ENCODE measurements at places on chromosomes 4 and X. TPM values are rescaled to one million over a fixed set of nuclear protein-coding genes. Genes with fewer than 3 reads are reported as not detected.
A peak's percentile ranks its signal among the peaks of the same experiment; 100 is the strongest.

GRCh38 chrX:134803551-134804183 lies 145.4 kb upstream of the PLAC1 start:
- DNase-seq, result no peak

Gene DCAF8L2
- not detected for total RNA-seq

Gene RBBP7
- total RNA-seq, result 81.5 TPM

GRCh38 chr4:28232376-28232775 lies 1371.7 kb downstream of the STIM2 start:
- no peak for DNase-seq

- no peak for DNase-seq
These were observed 405.3 kb downstream of the PPP4R3C start for GRCh38 chrX:27057883-27058282.

DNA sequence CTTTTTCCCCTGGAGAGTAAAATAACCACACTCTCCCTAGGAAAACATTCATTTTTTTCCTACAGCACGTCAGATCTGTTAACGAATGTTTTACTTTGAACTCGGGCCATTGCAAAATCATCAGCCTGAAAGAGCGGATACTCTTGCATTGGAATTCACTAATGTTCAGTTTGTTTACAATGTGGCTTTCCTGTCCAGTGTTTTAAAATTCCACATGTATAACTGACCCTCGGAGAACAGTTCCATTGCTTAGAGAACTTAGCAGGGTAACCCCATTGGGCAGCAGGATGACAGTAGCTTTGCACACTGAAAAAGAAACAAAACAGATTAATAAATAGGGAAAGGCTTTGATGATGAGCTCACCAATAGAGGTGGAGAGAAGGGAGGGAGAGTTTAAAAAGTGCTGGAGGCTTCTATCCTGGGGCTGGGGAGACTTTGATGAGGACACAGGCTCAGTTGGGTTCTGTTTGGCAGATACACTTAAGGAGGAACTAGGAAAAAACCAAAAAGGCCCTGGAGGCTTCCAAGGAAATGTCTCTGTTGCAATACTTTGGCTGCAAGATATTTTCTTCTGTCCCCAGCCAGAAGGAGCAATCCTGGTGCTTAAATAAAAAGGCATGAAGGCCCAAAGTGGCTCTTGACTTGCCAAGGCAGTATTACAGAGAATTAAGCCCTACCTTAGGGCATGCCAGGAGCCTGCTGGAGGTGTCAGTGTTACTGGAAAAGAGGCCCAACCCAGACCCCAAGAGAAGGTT lies 143.1 kb downstream of the ARSF start:
- DNase-seq, result peak; percentile 19

DNA sequence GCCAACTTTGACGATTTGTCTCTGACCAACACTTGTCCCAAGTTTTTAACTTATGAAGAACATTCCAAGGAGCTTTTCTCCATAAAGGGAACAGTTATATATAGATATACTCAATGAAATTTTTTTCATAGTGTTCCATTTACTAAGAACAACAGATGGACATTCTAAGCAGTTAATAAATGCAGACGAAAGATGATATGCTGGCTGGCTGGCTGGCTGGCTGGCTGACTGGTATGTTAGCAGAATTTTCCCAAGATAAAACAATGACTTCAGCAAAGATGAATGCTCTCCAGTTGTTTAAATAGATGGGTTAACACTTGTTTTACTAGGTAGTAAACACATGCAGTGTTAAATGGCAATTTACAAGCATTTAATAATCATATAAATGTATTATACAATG lies 62.2 kb downstream of the SPANXN3 start:
- DNase-seq, result no peak

Gene HSFX2
- total RNA-seq, result 0.40 TPM

All from lung microvascular endothelial cell (primary cell).